ENCODE measurements at places on chromosomes 16 and 17. TPM values are rescaled to one million over a fixed set of nuclear protein-coding genes. Genes with fewer than 3 reads are reported as not detected.

DNA sequence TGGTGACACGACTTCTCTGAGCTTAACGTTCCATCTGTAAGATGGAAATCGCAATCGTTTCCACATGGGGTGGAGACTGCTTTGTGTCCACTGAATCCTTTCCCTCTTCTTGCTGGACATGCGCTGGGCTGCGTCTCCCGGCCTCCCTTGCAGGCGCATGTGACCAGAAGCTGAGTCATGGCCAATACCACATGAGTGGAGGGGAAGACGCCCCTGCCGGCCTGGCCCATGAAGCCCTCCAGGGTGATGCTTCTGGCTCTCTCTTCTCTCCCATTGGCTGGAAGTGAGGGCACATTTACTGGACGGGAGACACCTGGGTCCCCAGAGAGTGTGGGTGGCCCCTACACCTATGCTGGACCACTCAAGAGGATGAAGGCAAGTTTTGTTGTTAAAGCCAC lies 71.1 kb downstream of the DYNLRB2 start:
- DNase-seq = peak; percentile 25
- no peak overlapping the region for H3K4me3 ChIP-seq
- no peak overlapping the region for H3K27ac ChIP-seq
- no peaks in the 10 kb centered on the region for H3K36me3 ChIP-seq
- no peaks in the 10 kb centered on the region for H3K4me1 ChIP-seq
- peaks cover 50% of the 10 kb centered on the region for H3K27me3 ChIP-seq

GRCh38 chr17:29250666-29251065 lies 4.0 kb downstream of the CRYBA1 start:
- H3K27ac ChIP-seq = no peak overlapping the region
- no peak for DNase-seq
- no peaks in the 10 kb centered on the region for H3K4me1 ChIP-seq
- H3K36me3 ChIP-seq = peaks cover 7% of the 10 kb centered on the region
- no peak overlapping the region for H3K4me3 ChIP-seq
- H3K27me3 ChIP-seq = no peaks in the 10 kb centered on the region

GRCh38 chr17:75396796-75397195 lies 8.7 kb downstream of the GRB2 start:
- H3K27me3 ChIP-seq = no peaks in the 10 kb centered on the region
- DNase-seq = no peak
- H3K27ac ChIP-seq = peak overlapping the region; percentile 65

DNA sequence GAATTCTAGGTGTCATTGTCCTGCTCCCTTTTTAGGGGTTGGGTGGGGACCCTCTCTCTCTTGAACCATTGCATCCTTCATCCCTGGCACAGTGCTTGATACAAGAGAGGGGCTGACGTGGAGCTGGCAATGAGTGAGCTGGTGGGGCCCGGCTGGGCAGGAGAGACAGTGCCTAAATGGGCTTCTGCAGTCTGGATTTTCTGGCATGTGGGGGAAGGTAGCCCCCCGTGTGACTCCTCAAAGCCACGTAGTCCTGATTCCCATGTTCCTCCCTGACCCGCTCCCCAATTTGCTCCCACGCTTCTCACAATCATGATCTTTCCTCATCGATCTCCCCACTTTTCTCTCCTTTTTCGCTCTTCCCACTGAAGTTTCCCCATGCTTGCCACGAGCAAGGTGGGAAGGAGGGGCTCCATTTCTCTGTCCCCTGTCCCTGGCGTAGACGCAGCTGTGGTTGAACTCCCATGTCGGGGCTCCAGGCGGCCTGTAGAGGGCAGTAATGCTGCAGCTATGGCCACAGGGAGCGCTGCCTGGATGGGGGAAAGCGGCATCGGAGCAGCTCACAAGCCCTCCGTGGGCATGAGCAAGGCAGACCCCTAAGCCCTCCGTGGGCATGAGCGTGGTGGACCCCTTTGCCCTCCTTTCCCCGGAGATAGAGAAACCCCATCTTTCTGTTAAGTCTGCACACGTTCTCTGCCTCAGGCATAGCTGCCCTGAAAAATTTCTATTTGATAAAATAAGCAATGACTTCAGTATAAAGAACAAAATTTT lies 47.5 kb downstream of the HAPSTR1 start:
- peak; percentile 73 for DNase-seq
- no peaks in the 10 kb centered on the region for H3K36me3 ChIP-seq
- H3K4me1 ChIP-seq = peaks cover 8% of the 10 kb centered on the region
- H3K27me3 ChIP-seq = no peaks in the 10 kb centered on the region

GRCh38 chr16:82744958-82745357 lies 118.2 kb downstream of the CDH13 start:
- no peaks in the 10 kb centered on the region for H3K36me3 ChIP-seq
- H3K4me1 ChIP-seq = no peaks in the 10 kb centered on the region
- H3K27me3 ChIP-seq = no peaks in the 10 kb centered on the region
- DNase-seq = no peak
- no peak overlapping the region for H3K4me3 ChIP-seq
- H3K27ac ChIP-seq = no peak overlapping the region

DNA sequence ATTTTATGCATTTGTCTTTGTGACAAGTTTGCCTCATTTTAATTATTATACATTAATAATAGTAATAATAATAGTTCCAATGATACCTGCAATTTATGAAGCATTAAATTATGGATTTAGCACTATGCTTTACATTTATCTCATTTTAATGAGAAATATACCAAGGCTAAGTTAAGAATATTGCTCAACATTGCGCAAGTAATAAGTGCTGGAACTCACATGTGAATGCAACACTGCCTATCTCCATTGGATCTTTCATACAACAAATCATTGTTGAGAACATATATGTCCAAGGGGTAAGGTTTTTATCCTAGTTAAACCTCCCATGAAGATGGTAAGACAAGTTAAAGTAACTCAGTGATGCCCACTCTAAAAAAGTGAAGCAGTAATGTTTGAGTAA lies 703.7 kb upstream of the SOX9 start:
- H3K4me3 ChIP-seq = no peak overlapping the region
- no peaks in the 10 kb centered on the region for H3K4me1 ChIP-seq
- no peak overlapping the region for H3K27ac ChIP-seq
- no peaks in the 10 kb centered on the region for H3K36me3 ChIP-seq

DNA sequence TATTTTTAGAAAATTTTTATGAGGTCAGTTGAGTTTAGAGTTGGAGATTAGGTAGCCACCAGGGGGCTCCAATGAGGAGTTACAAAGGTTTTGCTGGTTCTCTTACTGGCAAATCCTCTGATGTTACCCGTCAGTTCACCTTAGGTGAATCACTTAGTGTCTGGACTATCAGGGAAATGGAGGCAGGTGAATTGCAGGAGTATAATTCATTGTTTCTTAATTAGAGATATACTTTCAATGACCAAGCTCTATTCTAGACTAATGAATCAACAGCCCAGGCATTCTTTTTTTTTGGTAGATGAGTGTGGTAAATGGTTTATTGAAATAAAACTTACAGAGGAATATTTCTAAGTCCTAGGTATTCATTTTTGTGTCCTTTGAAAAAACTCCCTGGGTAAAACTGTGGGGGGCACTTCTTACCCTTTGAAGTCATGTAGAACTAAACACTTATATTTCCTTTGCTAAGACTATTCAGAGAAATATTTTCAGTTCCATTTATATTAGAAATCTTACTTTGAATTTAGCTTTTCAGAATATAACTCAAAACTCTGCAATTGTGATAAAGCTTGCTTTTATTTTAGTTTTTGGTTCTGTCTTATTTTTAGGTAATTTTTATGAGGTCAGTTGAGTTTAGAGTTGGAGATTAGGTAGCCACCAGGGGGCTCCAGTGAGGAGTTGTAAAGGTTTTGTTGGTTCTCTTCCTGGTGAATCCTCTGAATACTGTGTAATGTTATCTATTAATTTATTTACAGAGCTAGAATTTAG lies 17.7 kb downstream of the PSMD11 start:
- 0 out of 3 replicates have a peak overlapping the region, but pooled peaks have one; percentile 40 for H3K27ac ChIP-seq
- H3K4me3 ChIP-seq = no peak overlapping the region
- H3K36me3 ChIP-seq = peaks cover 92% of the 10 kb centered on the region
- DNase-seq = peak; percentile 40

The CCDC40 gene
- not detected for polyA plus RNA-seq

The HNF1B gene
- not detected for polyA plus RNA-seq

The TMC8 gene
- 10.9 TPM for polyA plus RNA-seq

Data from K562 (cell line).